ENCODE measurements at places on chromosomes 5 and 9.

GRCh38 chr5:77644371-77645157, 6.1 kb upstream of the OTP start:
- no peak for DNase-seq

DNA sequence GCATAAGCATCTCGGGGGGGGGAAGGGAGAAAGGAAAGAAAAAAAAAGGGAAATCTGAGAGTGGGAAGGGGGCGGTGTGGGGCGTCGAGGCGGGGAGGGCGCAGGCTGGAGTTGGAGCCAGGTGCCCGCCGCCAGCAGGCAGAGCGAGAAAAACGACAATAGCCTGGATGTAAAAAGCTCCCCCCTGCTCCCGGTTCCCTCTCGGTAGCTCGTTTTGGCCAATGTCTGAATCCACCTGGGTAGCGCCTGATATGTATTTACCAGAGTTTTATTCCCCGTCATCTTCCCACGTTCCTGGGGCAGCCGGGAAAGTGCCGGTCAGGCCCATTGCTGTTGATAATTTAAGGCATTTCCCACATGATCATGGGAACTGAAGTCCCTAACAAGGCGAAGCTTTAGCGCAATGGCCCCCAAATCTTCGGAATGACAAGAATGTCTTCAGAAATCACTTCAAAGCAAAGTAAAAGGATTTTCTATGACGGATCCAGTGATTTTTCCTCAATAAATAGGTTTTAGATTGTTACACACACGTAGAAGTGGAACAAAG, 3.0 kb upstream of the OTP start:
- DNase-seq: no peak

- no peak for DNase-seq
Measured at GRCh38 chr9:93574900-93575795, 1.2 kb upstream of the PHF2 start.

DNA sequence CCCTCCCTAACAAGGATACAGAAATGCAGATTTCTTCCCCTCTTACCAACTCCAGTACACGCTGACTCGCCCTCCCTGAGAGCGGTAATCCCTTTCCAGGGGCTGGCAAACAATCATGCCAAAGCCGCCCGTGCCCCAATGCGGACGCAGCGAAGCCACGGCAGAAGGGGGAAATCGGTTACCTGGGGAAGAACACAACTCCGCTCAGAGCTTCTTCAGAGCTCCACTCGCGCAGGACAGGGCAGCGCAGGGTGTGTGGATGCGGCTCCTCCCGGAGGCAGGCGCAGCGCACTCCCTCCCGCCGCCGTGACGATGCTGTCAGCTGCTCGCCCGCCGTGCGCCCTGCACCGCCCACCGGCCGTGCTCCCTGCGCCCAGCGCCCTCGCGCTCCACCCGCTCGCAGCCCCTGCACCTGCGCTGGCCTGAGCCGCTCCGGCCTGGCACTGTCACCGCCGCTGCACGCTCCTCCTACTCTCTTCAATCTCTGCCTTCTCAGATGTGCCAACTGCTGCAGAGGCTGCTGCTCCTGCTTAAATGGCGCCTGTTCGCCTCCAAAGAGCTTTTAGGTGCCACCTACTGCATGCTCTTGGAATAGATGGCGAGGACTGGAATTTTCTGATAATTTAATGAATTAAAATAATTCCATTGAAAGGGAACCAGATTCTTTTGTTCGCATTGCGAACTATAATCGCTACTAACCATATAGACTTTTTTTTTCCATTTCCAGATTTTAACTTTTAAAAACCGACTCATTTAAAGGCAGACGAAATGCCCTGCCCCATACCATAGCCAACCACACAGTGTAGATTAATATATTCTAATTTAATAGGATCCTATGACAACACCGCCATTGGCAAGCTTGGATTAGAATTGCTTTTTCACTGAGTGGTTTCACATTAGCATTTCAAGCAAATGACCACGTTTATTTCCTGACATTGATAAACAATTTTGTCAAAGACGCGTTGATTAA, at the start of gene DIRAS2:
TSS of gene DIRAS2 (minus strand) at position 255 of the 970 bp plus-strand sequence. CDS start 28,997 bp downstream, outside the sequence.
- peak; percentile 24 for DNase-seq

DNA sequence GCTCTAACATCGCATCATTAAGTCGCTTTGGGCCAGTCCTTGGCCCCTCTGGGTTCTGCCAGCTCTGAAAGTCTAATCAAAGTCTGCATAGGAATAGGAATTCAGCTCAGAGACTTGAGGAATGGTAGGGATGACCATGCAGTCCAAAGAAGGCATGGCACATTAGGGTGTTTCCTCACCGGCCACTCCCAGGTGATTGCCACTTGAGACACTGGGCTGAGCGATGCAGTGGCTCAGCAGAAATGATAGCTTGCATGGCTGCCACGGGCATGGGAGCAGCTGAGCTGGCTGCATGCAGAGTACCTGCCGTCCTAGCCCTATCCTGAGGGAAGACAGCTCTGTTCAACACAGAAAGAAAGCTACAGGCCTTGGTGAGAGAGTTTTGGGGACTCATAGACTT, 28.8 kb downstream of the AFAP1L1 start:
- no peak for DNase-seq

GRCh38 chr5:150399524-150400211, 13.0 kb downstream of the CD74 start:
- DNase-seq: no peak

GRCh38 chr5:15092801-15093200, 221.2 kb upstream of the ANKH start:
- DNase-seq: no peak

DNA sequence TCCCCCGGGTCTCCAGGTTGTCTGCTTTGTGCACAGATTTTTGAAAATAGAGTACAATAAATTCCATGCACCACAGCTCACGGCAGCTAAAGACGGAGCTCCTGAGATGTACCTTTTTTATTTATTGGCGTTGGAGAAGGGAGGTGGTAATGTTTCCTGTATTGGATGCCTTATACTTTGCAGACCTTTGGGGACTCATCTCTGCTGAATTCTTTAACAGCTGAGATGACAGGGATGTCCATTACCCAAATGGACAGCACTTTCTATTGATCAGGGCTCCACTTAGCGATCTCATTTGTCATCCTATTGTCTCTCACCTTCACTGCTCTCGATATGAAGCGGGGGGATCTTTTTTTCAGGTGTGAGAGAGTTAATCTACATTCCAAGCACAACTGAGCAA, 137.8 kb downstream of the EFNA5 start:
- DNase-seq: no peak

- DNase-seq: no peak
Measured at GRCh38 chr9:224582-225520, 10.2 kb downstream of the DOCK8 start.

DNA sequence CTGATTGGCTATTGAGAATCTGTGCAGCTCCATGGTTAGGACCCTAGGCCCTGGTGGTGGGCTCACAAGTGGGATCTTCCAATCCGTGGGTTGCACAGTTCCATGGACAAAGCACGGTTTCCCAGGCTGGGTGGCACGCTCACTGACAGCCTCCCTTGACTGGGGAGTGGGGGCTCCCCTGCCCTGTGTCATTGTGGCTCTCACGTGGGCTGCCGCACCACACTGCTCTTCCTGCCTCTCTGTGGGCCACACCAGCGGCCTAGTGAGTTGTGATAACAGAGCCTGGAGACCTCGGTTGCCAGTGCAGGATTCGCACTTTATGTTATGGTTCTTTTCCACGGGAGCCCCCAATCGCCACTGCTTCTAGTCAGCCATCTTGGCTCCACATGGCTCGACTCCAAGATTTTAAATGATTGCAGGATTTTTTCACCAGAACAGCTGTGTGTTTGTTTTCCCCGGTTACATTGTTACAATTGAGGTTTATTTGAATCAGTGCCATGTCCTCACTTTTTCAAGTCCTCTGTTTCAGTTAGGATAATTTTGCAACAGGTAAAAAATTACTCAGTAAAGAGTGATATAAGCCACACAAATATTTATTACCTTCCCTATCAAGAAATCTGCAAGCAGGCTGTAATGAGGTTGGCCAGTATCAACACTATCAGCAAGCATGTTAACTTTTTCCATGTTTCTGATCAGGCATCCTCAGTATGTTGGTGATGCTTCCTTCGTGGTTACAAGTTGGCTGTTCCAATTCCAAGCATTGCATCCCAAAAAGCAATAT, 253.8 kb downstream of the ZNF608 start:
- no peak for DNase-seq

DNA sequence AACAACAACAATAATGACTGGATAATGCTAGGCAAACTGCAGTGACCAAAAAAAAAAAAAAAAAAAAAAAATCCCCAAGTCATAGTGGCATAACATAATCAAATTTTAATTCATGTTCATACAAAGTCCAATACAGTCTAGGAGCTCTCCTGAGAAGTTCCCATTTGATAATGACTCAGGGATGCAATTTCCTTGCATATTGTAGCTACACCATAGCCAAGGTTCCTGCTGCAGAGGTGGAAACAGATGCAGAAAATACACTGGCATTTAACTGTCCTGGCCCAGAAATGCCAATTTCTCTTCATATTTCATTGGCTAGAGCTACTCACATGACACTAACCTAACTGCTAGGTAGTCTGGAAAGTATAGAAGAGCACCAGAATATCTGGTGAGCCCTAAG, 72.2 kb upstream of the SLC12A2 start:
- no peak for DNase-seq

GRCh38 chr5:120808135-120808534, 344.0 kb downstream of the PRR16 start:
- no peak for DNase-seq

DNA sequence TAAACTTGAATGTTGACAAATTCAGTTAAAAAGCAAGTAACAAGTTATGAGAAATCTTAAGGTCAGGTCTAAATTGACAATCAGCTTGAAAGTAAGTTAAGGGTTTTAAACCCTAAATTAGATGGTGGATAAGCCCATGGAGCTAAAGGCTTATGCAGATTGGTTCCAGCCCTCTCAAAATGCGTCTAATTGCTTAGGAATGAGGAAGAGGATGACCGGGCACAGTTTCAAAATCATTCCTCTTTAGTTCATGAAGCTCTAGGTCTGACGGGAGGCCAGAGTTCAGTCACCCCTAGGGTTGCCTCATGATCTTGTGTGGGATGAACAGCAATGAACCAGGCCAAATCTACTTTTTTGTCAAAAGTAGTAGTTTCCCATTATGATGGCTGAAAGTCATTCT, 75.4 kb downstream of the SLC38A9 start:
- DNase-seq: no peak

- DNase-seq: no peak
Measured at GRCh38 chr5:106797996-106798395, 872.7 kb downstream of the EFNA5 start.

DNA sequence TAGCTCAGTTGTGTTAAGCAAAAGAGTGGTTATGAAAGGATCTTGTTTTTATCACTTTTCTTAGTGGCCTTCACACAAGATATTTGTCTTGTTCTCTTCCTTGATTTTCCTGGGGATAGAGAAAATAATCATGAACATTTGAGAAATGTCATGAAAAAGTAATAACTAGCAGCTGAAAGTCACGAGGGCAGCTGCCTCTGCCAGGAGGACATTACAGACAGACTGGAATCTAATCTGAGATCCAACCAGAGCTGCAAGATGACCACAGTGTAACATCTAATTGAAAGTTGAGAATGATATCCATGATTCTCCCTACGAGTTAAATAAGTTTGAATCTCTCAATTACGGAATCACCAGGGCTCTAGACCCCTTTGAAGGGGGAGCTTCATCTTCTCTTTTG, 274.9 kb downstream of the ARHGAP26 start:
- no peak for DNase-seq

DNA sequence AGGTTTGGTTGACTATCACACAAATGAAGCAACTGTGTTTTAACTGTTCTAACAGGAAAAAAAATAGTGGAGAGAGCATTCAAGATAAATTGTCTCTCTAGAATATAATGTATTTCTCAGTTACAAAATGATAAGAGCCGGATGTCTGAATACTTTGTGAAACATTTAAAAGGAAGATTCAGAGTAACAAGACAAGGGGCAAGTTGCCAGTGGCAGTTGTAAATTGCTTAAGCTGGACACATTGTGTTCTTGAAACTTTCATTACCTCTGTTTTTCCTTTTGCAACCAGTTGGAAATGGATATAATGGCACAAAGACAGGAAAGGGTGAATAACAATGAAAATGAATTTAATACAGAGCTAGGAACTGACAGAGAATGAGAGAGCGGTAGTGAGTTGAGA, 15.2 kb upstream of the TBCA start:
- no peak for DNase-seq

GRCh38 chr9:122779181-122779580, 9.6 kb upstream of the OR5C1 start:
- no peak for DNase-seq

DNA sequence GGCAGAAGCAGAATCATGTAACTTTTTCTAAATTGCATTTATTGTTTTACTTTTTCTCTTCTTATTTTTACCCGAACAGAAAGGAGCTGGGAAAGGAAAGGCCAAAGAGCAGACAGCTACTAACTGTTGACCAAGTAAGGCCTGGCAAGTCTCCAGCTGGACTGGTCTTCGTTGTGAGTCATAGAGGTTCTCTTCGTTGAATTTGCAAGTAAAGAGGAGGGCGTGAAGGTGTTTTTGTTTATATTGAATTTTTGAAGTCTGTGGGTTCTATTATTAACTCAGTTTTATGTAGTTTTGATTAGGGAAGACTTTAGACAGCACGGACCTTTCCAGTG, 416.5 kb upstream of the CCNH start:
- no peak for DNase-seq

GRCh38 chr5:171421331-171422262, 2.1 kb downstream of the FGF18 start:
- DNase-seq: no peak

GRCh38 chr5:87572090-87572489, 159.4 kb upstream of the CCNH start:
- DNase-seq: no peak
